ENCODE measurements at places on chromosomes 2 and 18. TPM values are rescaled to one million over a fixed set of nuclear protein-coding genes. Genes with fewer than 3 reads are reported as not detected.

Gene POTEJ
- not detected for polyA plus RNA-seq

Gene COL4A4
- polyA plus RNA-seq: 0.05 TPM

Gene FTCDNL1
- 0.10 TPM for polyA plus RNA-seq

Gene MARCHF4
- polyA plus RNA-seq: 3.8 TPM

Gene RGPD3
- polyA plus RNA-seq: 0.07 TPM

Gene GALNT5
- 55.0 TPM for polyA plus RNA-seq

Gene CCDC74A
- 5.2 TPM for polyA plus RNA-seq

Gene ZNF2
- 4.1 TPM for polyA plus RNA-seq

Gene CABLES1
- 29.6 TPM for polyA plus RNA-seq

Gene ASB18
- not detected for polyA plus RNA-seq

Gene TANC1
- polyA plus RNA-seq: 28.0 TPM

Gene COA5
- polyA plus RNA-seq: 27.4 TPM

Gene CCDC121
- polyA plus RNA-seq: 1.8 TPM

Gene ANO7
- 0.40 TPM for polyA plus RNA-seq

Gene SUCLG1
- polyA plus RNA-seq: 67.1 TPM

Gene IL1F10
- polyA plus RNA-seq: not detected

Gene CIDEA
- polyA plus RNA-seq: not detected

Gene ARHGEF4
- 0.95 TPM for polyA plus RNA-seq

Gene TUBA3E
- polyA plus RNA-seq: not detected

Gene DCC
- 0.67 TPM for polyA plus RNA-seq

Gene PPP1R1C
- 0.41 TPM for polyA plus RNA-seq

Gene TRIM43
- not detected for polyA plus RNA-seq

Gene MAP2
- 0.69 TPM for polyA plus RNA-seq

Gene PJVK
- 2.1 TPM for polyA plus RNA-seq

Gene GKN2
- not detected for polyA plus RNA-seq

Gene TSPYL6
- not detected for polyA plus RNA-seq

Gene CD207
- polyA plus RNA-seq: not detected

Gene GRP
- not detected for polyA plus RNA-seq

Gene CD28
- not detected for polyA plus RNA-seq

Gene ICA1L
- 3.3 TPM for polyA plus RNA-seq

Gene NT5DC4
- not detected for polyA plus RNA-seq

Gene THSD7B
- not detected for polyA plus RNA-seq

Measured in AG04450 (cell line).